ENCODE measurements at places on chromosomes 13 and 19.

DNA sequence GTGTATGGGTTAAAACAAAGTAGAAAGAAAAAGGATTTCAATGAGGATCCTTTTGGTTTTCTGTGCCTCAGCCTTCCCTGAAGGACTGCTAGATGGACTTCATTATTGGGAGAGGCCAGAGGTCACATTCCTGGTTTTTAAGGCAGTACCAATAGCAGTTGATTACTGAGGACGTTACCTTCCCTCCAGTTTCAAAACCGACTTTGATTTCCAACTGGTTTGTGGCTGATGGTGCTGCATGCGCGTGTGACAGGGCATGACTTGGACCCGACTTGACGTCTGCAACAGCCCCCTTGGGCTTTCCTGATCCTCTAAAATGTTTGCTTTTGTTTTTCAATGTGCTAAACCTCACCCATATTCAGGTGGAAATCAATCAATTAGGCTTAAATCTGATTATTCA is 314.3 kb upstream of the ARGLU1 start:
- no peak for DNase-seq

- DNase-seq = no peak
Observed at GRCh38 chr13:91178099-91178498, 169.4 kb upstream of the MIR17HG start.

DNA sequence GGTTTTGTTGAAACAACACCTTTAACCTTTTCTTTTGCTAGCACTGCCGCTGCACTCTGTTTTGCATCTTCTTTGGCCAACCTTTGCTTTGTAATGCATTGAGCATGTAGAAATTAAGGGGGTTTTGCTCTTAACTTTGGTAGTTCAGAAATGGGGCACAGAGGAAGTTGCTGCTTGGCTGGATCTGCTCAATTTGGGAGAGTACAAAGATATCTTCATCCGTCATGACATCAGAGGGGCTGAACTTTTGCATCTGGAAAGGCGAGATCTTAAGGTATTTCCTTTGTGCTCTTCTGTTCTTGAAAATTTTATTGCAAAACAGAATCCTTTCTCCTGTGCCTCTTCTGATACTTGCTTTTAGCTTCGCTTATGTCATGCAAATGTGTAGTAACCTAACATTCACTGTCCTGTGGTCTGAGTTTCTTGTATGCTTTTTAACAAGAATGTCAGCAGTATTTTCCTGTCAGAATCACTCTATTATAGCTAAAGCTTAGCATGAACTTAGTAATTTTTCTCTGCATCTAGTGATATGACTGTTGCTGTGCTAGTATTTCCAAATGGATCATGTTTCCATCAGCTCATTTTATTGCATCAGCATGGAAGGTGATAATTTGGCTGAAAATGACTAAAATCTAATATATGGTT is 50.7 kb upstream of the AKAP11 start:
- no peak for DNase-seq

DNA sequence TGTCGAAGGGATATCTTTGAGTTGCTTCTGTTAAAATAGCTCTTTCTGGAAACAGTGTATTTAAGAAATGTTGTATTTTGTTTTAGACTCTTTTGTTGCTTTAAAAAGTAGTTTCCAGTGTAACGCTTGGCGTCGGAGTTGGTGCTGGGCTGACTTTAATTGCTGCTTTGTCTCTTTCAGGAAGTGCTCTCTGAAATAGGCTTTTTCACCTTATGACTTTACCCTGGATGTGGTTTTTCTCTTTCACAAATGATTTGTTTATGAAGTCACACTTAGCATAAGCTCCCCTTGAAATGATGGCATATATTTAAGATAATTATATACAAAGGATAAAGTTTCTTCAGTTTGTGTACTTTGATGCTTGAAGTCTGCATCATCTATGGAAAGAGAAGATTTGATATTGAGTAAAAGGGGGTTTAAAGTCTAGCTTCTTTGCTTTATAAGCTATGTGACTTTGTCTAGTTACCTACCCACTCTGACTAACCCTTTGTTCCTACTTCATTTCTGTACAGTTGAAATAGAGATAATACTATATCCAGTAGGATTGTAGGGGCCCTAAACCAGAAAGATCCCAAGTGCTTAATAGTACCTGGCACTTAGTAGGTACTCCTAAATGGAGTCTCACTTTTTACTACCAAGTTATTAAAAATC is at the start of gene GPR18:
Gene GPR18, minus strand, starts transcription at position 170 of the 651 bp plus-strand sequence. CDS start 2,507 bp downstream, outside the sequence.
- DNase-seq = no peak

GRCh38 chr13:75175575-75175974 is 306.4 kb downstream of the TBC1D4 start:
- peak; percentile 55 for DNase-seq

Data from fibroblast of skin of back (primary cell).